ENCODE measurements at places on chromosomes 7 and 10. TPM values are rescaled to one million over a fixed set of nuclear protein-coding genes. Genes with fewer than 3 reads are reported as not detected.

DNA sequence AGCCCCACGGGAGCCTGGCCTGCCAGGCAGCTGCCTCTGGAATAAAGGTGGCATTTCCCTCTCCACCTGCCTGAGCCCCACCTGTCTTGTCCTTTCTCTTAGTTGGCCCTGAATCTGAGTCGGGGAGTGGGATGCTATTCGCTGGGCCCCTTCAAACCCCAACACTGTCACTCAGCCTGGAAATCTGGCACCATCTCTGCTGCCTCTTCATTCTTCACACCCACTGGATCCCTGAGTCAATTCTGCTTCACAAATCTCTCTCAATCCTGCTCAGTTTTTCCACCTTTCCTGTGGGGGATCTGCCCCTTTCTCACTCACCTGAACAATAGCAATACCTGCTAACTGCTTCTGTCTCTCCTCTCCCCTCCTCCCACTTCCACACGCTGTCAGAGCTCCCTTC lies 10.6 kb downstream of the CRTAC1 start:
- H3K27ac ChIP-seq = no peak overlapping the region
- no peak for DNase-seq
- no peaks in the 10 kb centered on the region for H3K4me1 ChIP-seq

LMOD2 gene
- polyA plus RNA-seq = 0.07 TPM

- H3K36me3 ChIP-seq = no peaks in the 10 kb centered on the region
- H3K27me3 ChIP-seq = no peaks in the 10 kb centered on the region
- H3K4me3 ChIP-seq = no peak overlapping the region
- no peak for DNase-seq
- H3K4me1 ChIP-seq = no peaks in the 10 kb centered on the region
- H3K27ac ChIP-seq = no peak overlapping the region
Measured at GRCh38 chr10:4436103-4436502, 389.9 kb upstream of the AKR1E2 start.

DNA sequence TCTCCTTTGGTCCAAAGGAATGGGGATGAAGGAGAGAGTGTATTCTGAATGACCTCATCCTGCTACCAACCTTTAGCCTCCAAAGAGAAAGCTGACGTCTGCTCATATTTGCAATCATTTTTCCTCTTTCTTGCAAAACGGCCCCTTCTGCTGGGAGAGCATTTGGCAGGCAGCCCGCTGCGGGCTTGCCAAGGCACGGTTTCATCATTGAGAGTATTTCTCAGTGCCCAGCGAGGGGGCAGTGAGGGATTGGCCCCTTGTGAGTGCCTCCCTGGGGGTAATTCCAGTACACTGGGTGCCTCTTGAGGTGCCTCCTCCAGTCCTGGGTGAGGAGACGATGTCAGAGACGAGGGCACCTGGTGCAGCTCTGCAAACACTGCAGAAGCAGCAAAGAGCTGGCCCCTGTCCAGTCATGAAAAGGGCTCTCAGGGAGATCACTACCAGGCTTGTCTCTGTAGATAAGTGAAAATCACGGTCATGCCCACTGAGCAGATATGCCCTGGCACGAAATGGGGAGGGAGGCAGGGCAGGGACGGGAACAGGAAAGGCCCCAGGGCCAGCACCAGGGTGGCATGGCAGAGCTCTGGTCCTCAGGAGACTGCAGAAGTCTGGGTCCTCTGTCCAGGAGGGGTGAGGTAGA lies 48.7 kb upstream of the SHH start:
- DNase-seq = no peak
- H3K27me3 ChIP-seq = no peaks in the 10 kb centered on the region
- no peaks in the 10 kb centered on the region for H3K4me1 ChIP-seq

DNA sequence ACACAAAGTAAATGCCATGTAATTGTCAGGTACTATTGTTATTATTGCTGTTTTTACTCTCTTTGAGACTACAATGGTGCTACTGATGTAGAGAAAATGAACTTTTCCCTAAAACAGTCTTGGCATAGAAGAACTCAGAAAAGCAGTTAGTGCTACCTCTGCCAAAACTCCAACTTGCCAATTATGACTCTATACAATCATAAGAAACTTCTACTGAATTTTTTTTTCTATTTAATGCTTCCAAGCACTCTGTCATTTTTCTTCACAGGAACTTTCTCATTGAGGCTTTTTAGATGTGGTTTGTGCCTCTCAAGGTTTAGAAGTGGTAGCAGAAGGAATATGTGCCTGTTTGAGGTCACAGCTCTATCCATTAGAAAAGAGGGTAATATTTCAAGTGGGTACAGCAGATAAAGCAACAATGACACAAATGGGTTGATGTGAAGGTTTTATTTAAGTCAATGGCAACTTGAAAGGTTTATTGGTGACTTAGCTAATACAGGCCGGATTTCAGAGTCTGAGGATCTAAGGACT lies 64.0 kb upstream of the FERD3L start:
- DNase-seq = no peak
- H3K36me3 ChIP-seq = no peaks in the 10 kb centered on the region
- no peaks in the 10 kb centered on the region for H3K4me1 ChIP-seq
